ENCODE measurements at places on chromosomes 4 and X. TPM values are rescaled to one million over a fixed set of nuclear protein-coding genes. Genes with fewer than 3 reads are reported as not detected.

The MAGEA1 gene
- total RNA-seq, result not detected

The TMEM271 gene
- total RNA-seq, result not detected

The ABLIM2 gene
- total RNA-seq, result 24.0 TPM

The CXCL10 gene
- not detected for total RNA-seq

GRCh38 chr4:187364851-187365250 lies 630.7 kb upstream of the ZFP42 start:
- no peaks in the 10 kb centered on the region for H3K27me3 ChIP-seq
- H3K4me1 ChIP-seq, result no peaks in the 10 kb centered on the region
- DNase-seq, result no peak

Data from thyroid gland (tissue), 4 donors.